ENCODE measurements at places on chromosomes 5 and 9.

DNA sequence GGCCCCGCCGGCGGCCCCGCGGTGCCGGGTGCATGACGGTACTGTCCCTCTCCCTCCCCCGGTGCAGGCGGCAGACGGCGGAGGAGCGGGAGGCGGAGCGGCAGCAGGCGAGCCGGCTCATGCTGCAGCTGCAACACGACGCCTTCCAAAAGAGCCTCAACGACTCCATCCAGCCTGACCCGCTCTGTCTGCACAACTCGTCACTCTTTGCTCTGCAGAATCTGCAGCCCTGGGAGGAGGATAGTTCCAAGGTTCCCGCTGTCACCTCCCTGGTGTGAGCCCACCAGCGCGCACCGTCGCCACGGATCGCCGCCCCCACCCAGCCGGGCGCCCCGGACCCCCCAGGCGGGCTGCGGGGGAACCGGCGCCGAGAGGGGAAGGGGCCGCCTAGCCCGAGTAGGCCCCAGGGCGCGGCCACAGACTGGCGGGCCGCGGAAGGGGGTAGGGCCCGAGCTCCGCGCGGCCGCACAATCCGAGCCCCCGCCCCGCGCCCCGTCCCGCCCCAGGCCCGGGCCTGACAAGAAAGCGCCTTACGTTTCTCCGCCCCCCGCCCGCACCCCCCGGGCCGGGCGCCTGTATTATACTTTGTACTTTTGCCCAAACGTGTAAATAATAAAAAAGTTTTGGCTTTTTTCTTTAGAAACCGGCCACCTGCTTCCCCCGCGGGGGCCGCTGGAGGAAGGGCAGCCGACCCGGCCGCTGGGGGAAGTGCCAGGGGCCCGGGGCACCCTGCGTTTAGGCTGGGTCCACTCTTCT lies 2.5 kb downstream of the TLX3 start:
- DNase-seq, result no peak

GRCh38 chr9:111917201-111917600 lies 20.6 kb downstream of the UGCG start:
- no peak for DNase-seq

GRCh38 chr9:341634-342421 lies 127.2 kb downstream of the DOCK8 start:
- DNase-seq, result no peak

DNA sequence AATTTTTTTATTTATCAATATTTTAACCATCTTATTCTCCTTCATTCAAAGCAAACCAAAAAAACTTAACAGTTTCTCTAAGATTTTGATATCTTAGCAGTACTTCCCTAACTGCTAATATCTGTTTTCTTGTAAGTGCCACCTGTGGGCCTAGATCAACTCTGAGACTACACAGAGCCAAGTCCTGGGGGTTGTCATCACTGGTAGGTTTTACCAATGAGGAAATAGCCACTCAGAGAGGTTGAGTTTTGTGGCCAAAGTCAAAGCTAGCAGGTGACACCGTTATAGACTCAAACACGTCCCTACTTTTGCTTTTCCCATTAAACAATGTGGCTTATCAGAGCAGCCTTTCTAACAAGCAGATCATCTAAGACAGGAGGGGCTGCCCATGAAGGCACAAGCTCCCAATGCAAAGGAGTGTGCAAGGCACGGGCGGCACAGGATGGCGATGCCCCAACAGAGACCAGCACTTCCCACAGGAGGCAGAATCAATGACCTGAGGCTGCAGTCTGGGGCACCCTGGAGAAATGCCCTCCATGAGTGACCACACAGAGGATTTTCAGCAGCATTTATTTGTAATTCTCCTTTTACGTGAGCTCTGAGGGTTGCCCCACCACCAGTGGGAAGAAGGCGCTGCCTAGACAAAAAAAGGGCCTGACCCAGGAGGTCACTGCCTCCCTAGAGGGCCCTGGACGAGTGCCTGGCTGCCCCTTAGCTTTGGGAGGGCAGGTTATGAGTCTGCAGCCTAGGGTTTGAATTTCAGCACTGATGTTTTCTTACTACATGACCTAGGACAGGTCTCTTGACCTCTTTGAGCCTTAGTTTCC lies 7.4 kb downstream of the TBC1D2 start:
- peak; percentile 15 for DNase-seq

DNA sequence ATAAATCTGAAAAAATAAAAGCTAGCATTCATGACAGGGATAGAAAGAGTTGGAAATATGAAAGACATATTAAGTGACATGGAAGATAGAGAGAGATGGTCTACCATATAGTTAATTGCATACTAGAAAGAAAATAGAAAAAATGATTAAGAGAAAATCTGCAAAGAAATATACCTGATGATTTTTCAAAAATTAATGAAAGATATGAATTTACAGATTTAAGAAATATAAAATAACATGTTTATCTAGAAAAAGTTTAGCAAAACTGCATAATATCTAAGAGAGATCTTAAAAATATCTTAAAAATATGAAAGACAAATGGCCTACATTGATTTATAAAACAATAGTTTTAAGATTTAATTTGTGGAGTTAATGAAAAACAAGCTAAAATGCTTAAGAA lies 219.1 kb upstream of the RPS23 start:
- DNase-seq, result no peak

- peak; percentile 1 for DNase-seq
Measured at GRCh38 chr5:112694853-112695709, 42.6 kb upstream of the APC start.

- DNase-seq, result no peak
Measured at GRCh38 chr5:91264311-91265051, 118.6 kb downstream of the ARRDC3 start.

- DNase-seq, result no peak
Measured at GRCh38 chr5:54362434-54362833, 52.1 kb upstream of the ARL15 start.

DNA sequence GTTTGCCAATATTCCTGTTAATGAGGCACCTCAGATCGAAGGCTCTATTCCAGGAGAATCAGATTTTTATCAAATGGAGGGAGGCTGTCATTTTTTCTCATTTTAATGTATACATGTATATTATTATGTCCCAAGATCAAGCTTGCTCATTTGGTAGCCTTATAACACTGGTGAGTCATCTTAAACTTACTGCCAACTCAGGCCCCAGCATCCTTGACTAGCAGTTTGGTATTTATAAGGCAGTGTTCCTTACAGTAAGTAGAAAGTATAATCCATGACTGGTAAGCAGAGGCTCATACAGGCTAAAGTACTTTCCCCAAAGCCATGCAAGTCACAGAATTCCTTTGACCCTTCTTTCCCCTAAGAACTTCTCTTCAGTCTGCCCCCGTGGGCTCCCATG lies 90.7 kb upstream of the NR3C1 start:
- DNase-seq, result no peak

- no peak for DNase-seq
Measured at GRCh38 chr9:134811673-134812342, 68.8 kb upstream of the FCN2 start.

DNA sequence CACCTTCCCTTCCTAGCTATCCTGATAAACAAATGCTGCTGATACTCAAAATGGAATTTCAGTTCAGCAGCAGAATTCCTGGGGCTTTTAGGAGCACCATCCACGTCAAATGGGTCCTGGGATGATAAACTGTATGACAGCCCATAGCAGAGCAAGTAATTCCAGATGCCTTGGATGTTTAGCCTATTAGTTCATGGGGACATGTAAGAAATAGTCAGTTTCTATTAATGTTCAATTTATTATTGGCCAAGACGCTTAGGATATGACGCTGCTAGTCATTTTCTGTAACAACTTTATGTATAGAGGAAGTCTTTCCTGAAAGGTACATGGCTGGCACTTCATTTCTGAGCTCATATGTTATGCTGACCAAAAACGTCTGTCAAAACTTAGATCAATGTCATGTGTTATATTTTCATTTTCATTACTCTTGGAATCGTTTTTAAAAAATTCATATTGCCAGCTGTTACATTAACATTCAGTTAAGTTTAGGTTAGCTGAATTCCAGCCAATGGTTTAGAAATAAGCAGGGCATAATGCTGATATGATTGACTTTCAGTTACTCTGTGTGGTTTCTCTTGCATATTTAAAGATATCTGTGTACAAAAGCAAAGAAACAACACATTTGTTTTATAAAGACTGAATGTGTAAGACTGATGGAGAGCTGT lies 243.8 kb downstream of the CSNK1G3 start:
- DNase-seq, result no peak

GRCh38 chr9:272251-273213 lies 57.9 kb downstream of the DOCK8 start:
- DNase-seq, result peak; percentile 99

GRCh38 chr9:15549611-15550010 lies 3.2 kb upstream of the CCDC171 start:
- DNase-seq, result no peak

DNA sequence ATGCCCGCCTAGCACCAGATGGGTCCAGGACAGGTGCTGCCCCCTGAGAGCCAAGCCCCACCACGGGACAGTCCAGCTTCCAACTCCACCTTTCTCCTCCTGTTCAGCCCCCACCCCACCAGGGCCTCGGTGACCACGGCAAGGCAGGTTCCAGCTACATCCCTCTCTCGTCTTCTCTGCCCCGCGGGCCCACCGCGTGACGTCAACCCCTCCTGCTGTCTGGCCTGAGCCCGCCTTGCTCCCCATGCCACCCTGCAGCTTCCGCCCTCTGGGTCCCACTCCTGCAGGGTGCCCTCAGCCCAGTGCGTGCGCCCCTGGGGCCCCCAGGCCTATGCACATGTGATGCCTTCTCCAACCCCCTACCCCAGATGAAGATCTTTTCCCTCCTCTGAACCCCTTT lies 6.8 kb downstream of the GFPT2 start:
- DNase-seq, result no peak

GRCh38 chr9:88583901-88584596 lies 49.1 kb downstream of the NXNL2 start:
- DNase-seq, result no peak

GRCh38 chr5:113266913-113267227 lies 167.9 kb downstream of the TSSK1B start:
- no peak for DNase-seq

GRCh38 chr9:85223506-85224125 lies 518.1 kb downstream of the AGTPBP1 start:
- no peak for DNase-seq

DNA sequence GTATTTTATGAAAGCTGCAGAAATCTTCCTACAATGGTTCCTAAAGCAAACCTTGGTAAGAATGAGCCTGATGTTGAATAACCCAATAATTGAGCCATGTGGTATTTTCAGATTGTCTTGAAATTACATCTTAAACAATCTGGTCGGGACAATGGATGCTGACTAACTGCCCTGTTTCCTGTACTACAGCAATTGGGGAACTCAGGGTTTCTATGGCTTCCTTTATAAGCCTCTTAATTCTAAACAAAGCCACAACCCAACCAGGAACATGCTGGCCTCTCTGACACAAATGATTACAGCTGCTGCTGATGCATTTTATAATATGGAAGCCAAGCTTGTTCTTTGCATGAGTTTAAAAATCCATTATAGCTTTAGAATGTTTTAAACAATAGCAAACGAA lies 30.2 kb downstream of the PTPN3 start:
- peak; percentile 55 for DNase-seq

GRCh38 chr5:164052536-164053093 lies 547.2 kb downstream of the MAT2B start:
- DNase-seq, result no peak

- DNase-seq, result no peak
Measured at GRCh38 chr5:177327539-177328522, 16.1 kb upstream of the MXD3 start.

DNA sequence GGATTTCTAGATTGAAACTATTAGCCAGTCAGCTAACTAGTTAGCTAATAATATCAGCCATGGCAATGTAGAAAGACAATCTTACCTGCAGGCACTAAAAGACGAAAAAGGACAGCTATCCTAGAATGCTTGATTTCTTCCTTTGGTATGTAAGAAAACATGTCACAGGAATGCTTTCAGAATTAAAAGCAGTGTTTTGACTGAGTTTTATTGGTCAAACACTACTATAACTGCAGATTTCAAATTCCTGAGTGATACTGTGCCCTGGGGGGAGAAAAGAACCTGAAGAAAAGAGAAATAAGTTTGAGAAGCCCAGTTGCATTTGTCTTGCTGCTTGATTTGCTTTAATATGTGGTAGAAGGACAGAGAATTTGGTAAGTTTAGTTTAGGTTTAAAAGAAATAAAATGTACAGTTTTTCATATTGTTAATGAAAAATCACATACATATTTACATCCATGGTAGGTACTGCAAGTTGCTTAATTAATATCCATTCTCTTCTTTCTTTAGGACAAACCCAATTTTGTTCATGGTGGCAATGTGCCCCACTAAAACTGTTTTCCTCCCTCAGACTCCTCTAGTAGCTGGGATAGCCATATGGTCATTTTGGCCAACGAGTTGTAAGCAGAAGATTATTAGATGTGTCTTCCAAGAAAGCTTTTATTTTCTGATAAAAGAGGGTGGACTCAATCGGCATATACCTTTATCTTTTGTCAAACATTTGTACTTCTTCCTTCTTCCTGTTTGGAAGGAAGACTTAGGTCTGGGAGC lies 4.3 kb upstream of the FAM169A start:
- no peak for DNase-seq

DNA sequence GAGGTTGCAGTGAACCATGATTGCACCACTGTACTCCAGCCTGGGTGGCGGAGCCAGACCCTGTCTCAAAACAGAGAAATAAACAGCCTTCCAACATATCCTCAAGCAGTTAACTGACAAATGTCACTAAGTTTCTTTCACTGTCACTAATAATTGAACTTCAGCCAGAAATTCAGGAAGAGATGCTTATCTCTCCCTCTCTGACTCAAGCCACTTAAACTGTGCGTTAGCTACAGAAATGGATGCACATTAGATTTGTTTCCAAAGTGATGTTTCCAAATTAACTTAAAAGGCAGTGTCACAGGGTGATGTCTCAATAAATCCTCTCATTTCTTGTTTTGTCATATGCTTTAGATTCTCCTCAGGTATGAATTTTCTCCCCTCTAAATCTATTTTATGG lies 164.9 kb downstream of the KDM4C start:
- no peak for DNase-seq

DNA sequence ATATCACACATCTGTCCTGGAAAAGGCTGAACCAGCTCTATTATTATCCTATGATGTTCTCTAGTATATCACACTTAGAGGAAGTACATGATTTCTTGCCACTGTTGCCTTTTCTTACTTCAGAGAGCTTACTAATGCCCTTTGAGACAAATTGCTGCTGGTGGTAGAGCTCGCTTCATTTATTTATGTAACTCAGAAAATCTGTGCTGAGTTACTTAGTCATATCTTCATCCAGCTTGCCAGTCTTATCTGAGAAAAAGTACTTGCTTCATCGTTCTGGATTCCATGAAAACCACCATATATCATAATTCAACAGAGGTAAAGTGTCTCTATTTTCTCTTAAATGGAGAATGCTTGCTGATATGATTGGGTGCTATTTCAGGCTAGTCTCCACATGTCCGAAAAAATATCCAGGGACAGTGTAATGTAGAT lies 26.6 kb downstream of the PTPDC1 start:
- no peak for DNase-seq

DNA sequence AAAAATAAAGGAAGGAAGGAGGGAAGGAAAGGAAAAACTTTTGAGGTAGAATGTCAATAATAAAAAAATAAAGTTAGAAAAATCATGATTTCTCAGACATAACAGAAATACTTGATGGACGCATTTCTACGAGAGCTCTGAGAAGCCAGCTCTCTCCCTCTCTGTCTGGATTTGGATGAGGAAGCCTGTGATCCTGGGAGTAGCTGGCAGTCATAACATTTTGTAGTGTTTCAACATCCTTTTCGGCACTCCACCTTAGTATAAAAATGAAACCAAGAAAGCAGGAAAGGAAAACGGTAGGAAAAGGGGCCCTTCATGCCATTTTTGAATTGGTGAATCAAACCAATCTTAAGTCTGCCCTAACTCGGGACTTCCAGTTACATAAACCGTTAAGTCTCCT lies 321.3 kb downstream of the EPB41L4A start:
- no peak for DNase-seq
